ENCODE measurements at places on chromosomes 1 and 21. TPM values are rescaled to one million over a fixed set of nuclear protein-coding genes. Genes with fewer than 3 reads are reported as not detected.

The LMX1A gene
- polyA plus RNA-seq = not detected

The AGBL4 gene
- polyA plus RNA-seq = 5.3 TPM

The CLDN17 gene
- not detected for polyA plus RNA-seq

The OR2T33 gene
- polyA plus RNA-seq = not detected

The TPTE gene
- polyA plus RNA-seq = not detected

The RABGAP1L gene
- polyA plus RNA-seq = 12.8 TPM

The CRABP2 gene
- 0.40 TPM for polyA plus RNA-seq

The IVL gene
- not detected for polyA plus RNA-seq

The PGLYRP4 gene
- polyA plus RNA-seq = not detected

The B3GALT2 gene
- polyA plus RNA-seq = 17.1 TPM

The ABCA4 gene
- not detected for polyA plus RNA-seq

The ADCY10 gene
- 0.12 TPM for polyA plus RNA-seq

The ERG gene
- polyA plus RNA-seq = 0.04 TPM

The CELA3A gene
- polyA plus RNA-seq = not detected

The OR2T11 gene
- polyA plus RNA-seq = not detected

The SCCPDH gene
- polyA plus RNA-seq = 30.4 TPM

The OXCT2 gene
- not detected for polyA plus RNA-seq

The NOS1AP gene
- 0.69 TPM for polyA plus RNA-seq

The AK5 gene
- polyA plus RNA-seq = 62.7 TPM

The HOOK1 gene
- 27.1 TPM for polyA plus RNA-seq

The TAL1 gene
- not detected for polyA plus RNA-seq

The TMEM167B gene
- 39.3 TPM for polyA plus RNA-seq

The PIK3C2B gene
- 2.0 TPM for polyA plus RNA-seq

The SERPINC1 gene
- not detected for polyA plus RNA-seq

The FCRL6 gene
- polyA plus RNA-seq = not detected

The ITLN2 gene
- polyA plus RNA-seq = not detected
